ENCODE measurements at places on chromosomes 6 and 20.

DNA sequence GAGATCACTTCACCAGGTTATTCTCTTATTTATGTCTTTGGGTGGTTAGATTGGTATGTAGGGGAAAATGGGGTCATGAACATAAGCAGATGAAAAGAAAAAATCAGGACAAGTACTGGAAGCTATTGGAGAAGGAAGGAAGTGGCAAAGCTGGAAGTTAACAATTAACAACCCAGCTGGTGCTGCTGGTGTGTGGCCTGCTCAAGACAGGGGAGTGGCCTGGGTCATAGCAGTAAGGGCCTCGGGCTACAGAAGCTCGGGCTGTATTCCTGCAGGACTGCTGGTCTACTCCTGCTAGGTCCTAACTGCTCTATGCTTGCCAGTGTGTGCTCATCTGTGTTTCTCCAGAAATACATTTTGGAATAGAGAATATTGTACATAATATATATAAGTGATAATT lies 19.6 kb downstream of the MYLIP start:
- peaks cover 4% of the 10 kb centered on the region for H3K4me1 ChIP-seq
- H3K36me3 ChIP-seq = peaks cover 87% of the 10 kb centered on the region
- DNase-seq = no peak
- H3K4me3 ChIP-seq = no peak overlapping the region
- H3K27me3 ChIP-seq = no peaks in the 10 kb centered on the region

DNA sequence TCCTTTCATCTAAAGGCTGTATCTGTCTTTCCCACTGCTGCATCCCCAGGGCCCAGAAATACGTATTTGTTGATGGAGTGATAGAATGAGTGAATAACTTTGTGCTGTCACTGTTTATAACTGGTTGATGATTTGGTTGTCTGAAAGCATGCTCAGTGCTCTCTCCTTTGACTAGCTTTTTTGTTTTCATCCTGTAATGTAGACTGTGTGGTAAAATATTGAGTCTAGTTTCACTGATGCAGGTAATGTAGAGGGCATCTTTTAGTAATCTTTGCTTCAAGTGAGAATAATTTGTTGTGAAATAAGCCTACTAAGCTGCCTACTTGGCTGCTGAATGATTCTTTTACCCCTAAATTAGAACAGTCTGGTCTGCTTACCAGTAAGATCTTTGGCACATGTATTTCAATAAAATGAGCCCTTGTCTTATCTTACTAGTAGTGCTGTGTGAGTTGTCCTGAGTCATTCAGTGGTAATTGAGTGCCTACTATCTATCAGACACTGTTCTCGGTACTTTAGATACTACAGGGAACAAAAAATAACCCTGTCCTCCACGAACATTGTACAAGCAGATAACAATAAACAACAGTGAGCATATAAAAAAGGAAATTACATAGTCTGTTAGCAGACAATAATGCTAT lies 39.9 kb downstream of the MAPK14 start:
- no peak overlapping the region for H3K4me3 ChIP-seq
- H3K4me1 ChIP-seq = peaks cover 3% of the 10 kb centered on the region
- DNase-seq = no peak
- no peak overlapping the region for H3K27ac ChIP-seq
- H3K36me3 ChIP-seq = no peaks in the 10 kb centered on the region

GRCh38 chr6:87661503-87661902 lies 40.5 kb downstream of the AKIRIN2 start:
- H3K36me3 ChIP-seq = peaks cover 4% of the 10 kb centered on the region
- H3K4me3 ChIP-seq = no peak overlapping the region
- H3K4me1 ChIP-seq = peaks cover 4% of the 10 kb centered on the region
- no peak overlapping the region for H3K27ac ChIP-seq

GRCh38 chr6:31574106-31575061 lies 981 bp upstream of the TNF start:
- H3K36me3 ChIP-seq = peaks cover 18% of the 10 kb centered on the region

GRCh38 chr6:114096561-114097172 lies 125.7 kb upstream of the HDAC2 start:
- H3K4me3 ChIP-seq = no peak overlapping the region
- H3K27ac ChIP-seq = no peak overlapping the region
- no peaks in the 10 kb centered on the region for H3K4me1 ChIP-seq
- H3K36me3 ChIP-seq = no peaks in the 10 kb centered on the region
- no peak for DNase-seq

DNA sequence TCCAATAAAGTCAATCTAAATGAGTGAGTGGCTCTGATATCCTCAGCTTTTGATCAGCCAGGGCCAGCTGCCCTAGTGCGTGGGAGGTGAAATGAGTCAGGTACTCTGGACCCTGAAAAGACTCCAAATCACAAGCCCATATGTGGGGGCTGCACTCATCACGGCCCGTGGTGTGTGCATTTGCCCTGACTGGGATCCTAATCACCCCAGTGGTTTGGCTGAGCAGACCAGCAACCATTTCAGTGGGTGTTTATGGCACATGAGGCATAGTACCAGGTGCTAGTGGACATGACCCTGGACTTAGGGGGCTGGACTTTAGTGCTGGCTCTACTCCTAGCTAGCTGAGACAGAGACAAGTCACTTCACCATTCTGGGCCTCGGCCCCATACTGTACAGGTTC lies 39.4 kb downstream of the SCML4 start:
- H3K36me3 ChIP-seq = peaks cover under 1% of the 10 kb centered on the region
- H3K4me1 ChIP-seq = peaks cover 74% of the 10 kb centered on the region
- peak overlapping the region; percentile 72 for H3K27ac ChIP-seq
- no peak for DNase-seq
- H3K4me3 ChIP-seq = no peak overlapping the region

Measured in T-cell (primary cell).